ENCODE measurements at places on chromosomes 11 and 22.

DNA sequence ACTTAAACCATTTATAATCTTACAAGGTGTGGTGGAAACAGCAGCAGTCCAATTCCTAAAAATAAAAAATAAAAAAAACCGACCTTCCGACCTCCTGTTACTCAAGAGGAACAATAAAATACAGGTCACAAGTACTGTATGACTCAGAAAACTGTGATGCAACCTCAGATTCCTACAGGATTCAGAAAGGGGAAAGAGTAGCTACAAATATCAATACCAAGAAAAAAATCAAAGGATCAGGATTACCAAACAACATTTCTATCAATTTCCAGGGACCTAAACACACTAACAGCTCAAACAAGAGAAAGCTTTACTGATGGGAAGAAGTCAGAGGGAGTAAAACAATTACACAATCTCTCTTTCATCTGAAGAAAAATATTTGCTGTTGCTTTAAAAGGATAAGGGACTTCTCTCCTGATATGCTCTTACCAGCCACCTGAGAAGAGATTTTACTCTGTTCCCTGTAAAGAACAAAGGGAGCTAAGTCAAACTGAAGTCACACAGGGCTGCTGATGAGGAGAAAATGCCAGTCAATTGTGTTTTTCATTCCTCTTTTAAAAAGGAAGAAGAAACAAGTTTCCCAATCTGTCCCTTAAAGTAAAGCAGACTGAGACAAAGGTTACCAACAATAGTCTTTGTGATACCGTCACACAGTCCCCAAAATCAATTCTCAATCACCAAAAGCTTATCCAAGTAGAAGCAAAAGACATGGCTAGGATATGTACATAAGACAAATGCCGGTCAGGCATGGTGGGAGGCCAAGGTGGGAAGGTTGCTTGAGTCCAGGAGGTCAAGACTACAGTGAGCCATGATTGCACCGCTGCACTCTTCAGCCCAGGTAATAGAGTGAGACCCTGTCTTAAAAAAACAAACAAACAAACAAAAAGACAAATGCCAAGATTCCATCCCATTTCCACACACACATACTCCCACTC lies 39.3 kb downstream of the AMBRA1 start:
- no peak for DNase-seq

DNA sequence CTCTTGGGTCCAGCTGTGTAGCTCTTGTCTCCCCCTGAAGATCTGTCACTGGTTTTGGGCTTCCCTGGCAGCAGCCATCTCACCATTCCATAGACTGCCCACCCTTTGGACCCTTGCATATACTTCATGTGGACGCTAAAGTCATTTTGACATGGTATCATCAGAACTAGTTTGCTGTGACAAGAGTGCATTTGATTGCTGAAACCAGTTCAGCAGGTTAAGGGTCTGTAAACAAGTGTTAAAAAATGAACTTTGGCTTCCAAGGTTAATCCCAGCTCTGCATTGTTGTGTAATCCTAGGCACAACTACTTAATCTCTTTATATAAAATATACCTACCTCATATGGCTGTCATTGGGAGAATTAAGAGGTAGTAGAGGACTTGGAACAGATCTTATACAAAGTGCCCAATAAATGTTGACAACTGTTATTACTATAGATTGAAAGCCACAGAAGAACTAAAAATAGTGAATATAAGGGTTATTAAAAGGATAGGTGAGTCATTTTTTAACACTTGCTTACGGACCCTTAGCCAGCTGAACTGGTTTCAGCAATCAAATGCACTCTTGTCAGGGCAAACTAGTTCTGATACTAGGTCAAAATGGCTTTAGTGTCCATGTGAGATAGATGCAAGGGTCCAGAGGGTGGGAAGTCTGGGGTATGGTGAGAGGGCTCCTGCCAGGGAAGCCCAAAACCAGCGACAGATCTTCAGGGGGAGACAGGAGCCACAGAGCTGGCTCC lies 29.4 kb downstream of the CCDC90B start:
- DNase-seq: no peak

- no peak for DNase-seq
These were observed 115.7 kb upstream of the RAG2 start for GRCh38 chr11:36713715-36714114.

DNA sequence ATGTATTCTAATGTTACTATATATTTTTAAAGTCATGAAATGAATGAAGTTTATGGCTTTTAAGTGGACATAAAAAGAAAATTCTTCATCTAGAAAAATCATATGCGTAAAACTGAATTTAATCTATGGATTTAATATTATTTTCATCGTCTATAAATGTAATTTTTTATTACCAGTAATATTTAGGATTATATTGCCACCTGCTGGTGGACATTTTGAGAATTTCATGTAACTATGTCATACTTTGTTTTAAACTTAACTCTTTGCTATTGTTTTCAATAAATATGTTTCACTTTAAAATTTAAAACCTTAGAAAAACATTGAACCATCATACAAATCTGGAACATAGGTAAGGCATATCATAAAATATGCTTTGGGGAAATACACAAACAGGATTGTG lies 66.5 kb upstream of the CEP126 start:
- DNase-seq: peak; percentile 12

DNA sequence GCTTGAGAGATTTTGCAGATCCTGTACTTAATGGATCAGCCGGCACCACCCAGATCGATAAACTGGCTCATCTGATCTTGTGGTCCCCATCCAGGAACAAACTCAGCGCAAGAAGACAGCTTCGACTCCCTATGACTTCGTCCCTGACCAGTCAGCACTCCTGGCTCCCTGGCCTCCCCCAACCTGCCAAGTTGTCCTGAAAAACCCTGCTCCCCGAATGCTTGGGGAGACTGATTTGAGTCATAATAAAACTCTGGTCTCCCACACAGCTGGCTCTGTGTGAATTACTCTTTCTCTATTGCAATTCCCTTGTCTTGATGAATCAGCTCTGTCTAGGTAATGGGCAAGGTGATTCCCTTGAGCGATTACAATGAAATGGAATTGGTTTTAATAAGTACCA lies 29.5 kb downstream of the OR2AG2 start:
- no peak for DNase-seq

Data from NCI-H446 treated with DMSO at 0.1 percent for 48 hours (cell line).